ENCODE measurements at places on chromosomes 7 and 10.

DNA sequence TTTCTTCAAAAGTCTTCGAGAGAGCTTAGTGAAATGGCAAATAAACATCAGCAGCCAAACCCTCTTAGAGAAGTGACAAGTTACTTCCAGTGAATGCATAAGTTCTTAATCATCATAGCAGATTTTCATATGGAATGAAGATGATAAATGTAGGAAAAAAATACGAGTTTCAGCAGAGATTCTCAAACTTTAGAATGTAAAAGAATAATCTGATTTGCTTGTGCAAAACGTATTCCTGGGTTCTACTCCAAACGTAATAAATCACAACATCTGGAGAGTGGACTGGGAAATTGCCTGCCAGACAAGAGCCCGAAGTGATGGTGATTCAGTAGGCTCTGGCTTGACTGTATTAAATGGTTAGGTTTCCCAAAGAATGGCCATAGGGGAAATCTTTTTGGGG lies 62.2 kb downstream of the AKR1E2 start:
- DNase-seq = no peak

GRCh38 chr7:93043385-93043985 lies 74.3 kb downstream of the SAMD9 start:
- DNase-seq = no peak

DNA sequence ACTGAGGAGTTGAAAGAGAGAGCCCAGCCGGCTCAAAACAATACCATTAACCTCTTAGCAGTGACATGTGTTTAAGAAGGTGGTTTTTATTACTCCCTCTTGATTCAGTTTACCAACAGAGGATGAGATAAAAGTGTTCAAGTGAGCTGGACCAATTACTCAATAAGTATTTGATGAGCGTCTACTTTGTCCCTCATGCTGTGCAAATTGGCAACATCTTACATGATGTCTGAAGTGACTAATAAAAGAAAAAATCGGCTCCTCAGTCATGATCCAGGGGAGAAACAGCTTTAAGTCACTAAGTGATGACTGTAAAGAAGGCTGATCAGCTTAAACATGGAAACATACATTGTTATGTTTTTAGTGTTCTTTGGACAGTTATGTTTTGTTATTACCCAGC lies 7.8 kb downstream of the WNT16 start:
- no peak for DNase-seq

GRCh38 chr10:6173203-6173602 lies 29.5 kb upstream of the PFKFB3 start:
- DNase-seq = no peak

- DNase-seq = no peak
These were observed 352.0 kb downstream of the PCLO start for GRCh38 chr7:82810558-82811259.

DNA sequence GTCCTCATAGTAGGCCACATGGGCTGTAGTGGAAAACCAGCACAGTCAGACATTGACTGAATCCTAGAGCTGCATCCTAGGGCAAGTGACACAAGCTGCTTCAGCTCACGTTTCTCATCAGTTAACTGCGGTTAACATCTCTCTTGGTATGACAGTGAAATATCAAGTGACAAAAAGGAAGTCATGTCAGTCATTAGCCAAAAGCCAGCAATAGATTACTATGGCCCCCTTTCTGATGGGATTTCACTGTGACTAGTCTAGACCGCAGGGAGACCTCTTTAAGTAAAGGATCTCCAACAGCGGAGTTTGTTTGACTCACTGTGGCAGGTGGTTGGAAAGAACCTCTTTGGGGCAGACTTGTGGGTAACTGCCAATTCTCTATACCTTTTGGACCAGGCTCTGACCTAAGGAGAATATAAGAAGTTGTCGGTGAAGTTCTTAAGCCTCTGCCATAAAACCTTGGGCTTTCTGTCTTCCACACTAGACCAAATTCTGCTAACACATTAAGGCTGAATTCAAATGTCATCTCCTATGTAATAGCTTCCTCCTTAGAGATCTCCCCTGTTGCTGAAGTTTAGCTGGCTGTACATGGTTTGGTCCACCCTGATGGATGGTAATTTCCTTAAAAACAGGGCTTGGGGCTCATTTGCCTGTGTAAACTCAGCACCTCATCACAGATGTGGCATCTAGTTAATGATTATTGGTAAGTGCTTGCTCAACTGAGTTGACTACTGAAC lies 115.3 kb downstream of the SGMS1 start:
- DNase-seq = no peak

Data from GF-D8 (cell line).